ENCODE measurements at places on chromosomes 6 and 20.

DNA sequence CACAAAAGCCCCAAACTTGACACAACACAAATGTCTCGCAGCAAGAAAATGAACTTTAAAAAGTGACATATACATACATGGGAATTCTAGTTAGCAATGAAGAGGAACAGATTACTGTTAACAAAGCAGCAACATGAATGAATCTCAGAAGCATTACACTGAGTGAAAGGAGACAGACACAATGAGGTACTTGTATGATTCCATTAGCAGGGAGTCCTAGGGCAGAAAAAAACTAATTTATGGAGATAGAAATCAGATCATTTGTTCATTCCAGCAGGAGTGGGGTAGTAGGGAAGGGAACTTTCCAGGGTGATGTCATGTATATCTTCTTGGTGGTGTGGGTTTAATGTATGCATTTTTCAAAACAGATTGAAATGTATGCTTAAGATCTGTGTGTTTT is 524.4 kb downstream of the KIF16B start:
- no peak for DNase-seq

DNA sequence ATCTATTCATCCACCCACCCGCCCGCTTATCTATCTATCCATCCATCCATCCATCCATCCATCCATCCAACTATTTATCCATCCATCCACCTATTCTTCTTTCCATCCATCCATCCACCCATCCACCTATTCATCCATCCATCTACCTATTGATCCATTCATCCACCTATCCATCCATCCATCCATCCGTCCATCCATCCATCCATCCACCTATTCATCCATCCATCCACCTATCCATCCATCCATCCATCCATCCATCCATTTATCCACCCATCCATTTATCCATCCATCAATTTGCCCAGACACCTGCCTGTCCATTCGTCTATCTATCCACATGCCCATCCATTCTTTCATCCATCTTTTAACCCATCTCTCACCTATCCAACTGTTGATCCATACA is 71.1 kb upstream of the PMEPA1 start:
- DNase-seq, result no peak

DNA sequence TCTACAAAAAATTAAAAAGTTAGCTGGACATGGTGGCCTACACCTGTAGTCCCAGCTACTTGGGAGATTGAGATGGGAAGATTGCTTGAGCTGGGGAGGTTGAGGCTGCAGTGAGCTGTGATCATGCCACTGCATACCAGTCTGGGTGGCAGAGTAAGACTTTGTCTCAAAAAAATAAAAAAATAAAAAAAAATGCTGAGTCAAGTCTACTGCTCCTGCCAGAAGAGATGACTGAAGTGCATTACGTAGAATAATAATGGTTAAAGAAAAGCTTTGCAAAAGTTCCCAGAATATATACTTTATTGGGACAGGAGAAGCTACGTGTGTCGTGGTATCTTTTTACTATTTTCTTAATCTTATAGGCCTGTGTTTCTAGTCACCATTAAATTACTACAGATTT is 125.3 kb downstream of the SLC16A10 start:
- DNase-seq, result no peak

DNA sequence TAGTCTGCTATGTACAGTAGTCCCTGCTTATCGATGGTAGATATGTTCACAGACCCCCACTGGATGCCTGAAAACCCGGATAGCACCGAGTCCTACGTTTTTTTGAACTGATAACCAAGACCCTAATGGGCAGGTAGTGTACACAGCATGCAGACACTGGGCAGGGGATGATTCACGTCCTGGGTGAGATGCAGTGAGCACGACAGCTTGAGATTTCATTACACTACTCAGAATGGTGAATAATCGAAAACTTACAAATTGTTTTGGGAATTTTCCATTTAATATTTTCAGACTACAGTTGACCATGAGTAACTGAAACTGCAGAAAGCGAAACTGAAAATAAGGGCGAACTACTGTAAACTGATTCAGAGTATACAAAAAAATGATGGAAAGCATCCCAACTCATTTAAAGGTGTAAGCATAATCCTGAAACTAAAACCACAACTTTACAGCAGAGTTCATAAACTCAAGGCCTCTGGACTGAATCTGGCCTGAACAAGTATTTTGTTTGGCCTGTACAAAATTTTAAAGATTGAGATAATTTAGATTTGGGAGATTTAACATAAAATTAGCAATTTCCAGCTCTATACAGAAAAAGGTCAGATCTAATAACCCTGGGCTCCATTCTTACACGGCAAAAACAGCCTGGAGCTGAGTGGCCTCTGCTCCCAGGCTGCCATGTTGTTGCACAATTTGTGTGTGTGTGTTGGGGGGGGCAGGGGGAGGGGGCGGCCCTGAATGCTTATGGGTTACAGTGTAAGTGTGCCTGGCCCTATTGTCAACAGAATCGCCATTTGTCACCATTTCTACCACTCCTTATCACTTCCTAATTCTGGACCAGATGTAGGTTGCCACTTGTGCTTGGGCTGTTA is 34.9 kb downstream of the RNF24 start:
- peak; percentile 3 for DNase-seq

DNA sequence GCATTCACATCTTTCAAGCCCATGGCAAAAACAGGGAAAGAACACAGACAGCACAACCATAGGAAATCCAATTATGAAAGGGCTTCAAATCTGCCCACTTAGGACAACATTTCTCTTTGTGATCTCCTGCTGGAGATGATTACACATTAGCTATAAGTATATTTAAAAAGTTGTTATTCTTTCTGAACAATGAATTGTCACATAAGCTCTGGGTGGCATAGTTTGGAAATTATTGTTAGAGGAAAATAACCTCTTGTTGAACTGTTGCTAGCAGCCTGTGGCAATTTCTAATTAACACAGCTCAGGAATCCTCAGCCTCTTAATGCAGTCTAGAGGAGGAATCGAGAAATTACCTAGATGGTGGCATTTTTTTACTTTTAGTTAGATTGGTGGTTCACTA is 54.9 kb downstream of the BCAS1 start:
- DNase-seq, result no peak
